ENCODE measurements at places on chromosomes 2 and 18.

GRCh38 chr18:24470022-24470618 lies 9.7 kb downstream of the HRH4 start:
- DNase-seq, result no peak

DNA sequence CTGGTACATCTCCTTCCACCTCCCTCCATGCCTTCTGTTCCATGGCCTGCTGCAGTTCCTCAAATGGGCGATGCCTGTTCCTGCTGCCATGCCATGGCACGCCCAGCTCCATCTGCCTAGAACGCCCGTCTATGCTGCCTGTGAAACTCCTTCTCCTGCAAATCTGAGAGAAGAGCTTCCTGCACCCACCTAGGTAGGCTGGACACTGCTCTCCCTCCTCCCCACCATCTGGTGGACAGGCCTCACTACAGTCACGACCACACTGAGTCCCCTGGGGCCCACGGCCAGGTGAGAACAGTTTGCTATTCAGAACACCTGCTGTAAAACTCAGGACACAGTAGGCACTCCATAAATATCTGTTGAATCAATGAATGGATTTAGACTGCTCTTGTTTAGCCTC lies 92.4 kb downstream of the LAMA1 start:
- DNase-seq, result no peak

- no peak for DNase-seq
Measured at GRCh38 chr2:12219761-12220160, 473.3 kb downstream of the LPIN1 start.

DNA sequence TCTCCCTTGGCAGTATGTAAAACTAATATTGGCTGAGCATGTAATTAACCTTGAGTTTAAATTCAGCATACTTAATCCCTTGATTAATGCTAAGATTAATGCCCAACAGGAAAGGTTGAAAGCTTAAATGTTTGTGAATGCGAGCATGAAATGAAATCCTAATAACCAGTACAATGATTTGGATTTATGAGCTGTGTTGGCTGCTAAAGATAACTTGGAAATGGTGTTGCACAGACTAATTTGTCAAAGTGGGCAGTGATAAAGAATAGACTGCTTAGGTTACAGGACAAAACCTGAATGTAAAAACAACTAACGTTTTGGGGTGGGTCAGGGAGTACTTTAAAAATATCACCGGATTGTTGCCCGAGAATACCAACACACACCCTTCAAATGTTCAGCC lies 70.6 kb downstream of the MGAT5 start:
- DNase-seq, result no peak

DNA sequence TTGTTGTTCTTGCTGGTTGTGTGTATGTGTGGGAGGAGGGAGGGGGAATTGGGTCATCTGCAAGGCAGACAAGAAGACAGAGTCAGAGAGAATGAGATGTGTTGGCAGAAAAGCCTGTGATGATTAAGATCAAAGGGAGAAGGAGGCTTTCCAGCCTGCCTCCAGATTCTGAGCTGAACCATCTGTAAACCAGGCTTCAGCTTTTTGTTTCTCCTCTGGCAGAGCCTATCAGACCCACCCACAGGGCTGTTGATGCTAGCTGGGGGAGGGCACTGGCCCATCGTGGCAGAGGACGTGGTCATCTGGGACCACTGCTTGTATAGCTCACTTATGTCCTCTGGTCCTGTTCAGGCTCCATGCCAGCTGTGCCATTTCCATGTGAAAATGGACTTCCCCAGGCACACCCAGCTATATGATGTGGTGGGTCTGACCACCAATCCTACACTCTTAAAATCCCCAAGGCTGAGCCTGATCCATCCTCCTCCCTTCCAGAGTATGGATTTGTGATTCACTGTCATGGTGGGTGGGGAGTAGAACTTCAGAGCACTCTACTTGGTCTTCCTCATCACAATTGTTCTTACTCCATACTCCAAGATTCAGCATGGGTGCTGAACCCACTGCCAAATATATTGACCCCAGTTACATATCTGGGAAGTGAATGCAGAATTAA lies 27.8 kb upstream of the COL6A3 start:
- DNase-seq, result no peak

GRCh38 chr2:240179186-240179815 lies 38.8 kb upstream of the OTOS start:
- DNase-seq, result no peak

DNA sequence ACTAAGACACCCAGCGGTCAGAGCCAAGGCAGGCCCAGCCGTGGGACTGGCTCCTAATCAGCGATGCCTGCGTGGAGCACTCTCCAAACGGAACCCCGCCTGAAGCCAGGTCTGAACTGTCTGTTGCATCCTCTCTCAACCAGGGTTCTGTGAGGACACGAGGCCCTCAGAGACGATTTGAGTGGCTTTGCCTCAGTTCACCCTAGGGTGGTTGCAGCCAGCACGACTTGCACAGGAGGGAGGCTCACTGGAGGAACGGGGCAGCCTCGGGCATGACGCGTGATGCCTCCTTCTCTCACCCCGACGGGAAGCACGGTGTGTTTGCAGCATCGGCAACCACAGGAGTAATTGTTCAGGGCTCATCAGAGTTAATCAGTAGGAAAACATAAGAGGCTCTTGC lies 336.4 kb downstream of the EIPR1 start:
- no peak for DNase-seq

- no peak for DNase-seq
Measured at GRCh38 chr18:21194871-21195771, 46.9 kb upstream of the GREB1L start.

DNA sequence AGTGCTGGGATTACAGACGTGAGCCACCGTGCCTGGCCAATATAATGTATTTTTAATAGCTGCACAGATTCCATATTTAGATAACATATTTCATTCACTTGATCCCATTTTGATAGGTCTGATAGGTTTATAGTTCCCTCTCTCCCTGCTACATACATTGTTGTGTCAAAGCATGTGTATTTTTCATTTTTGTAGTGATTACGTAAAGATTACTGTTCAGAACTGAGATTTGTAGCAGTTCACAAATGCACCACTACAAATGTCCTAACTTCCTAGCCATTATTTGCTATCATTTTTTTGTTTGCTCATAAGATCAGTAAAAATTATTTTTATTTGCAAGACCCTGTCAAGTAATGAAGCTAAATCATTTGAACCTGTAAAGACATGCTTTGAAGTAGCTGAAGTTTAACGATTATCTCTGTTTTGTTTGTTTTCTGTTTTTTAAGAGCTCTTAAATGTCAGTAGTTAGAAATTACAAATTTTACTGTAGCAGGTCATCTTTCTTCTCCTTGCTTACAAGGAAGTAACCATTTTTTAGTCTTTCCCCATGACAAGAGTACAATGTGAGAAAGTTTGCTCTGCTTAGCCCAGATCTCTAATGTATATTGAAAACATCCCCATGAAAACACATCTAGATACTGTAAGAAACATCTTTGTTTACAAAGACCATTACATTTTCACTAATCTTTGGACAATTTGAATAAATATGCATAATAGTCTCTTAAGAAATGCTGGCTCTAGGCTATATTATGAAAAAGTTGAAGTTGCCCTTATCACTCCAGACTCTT lies 54.1 kb downstream of the EML4 start:
- no peak for DNase-seq

DNA sequence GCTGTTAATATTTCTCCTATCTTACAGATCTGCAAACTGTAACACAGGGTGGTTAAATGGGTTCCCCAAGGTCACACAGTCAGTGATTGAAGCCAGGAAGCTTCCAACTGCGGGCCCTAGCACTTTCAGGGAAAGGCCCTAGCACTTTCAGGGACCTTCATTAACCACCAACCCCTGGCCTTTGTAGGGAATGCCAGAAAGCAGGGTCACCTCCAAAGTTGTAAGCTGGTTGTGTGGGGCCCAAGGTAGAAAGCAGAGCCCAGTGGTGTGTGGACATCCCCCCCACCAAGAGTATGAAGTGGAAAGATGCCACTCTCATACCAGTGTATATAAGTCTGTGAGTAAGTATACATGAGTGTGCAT lies 4.4 kb downstream of the DLX2 start:
- DNase-seq, result no peak

Measured in GM18507 (cell line).